ENCODE measurements at places on chromosomes 11 and 22.

- DNase-seq, result peak; percentile 61
Measured at GRCh38 chr22:49934891-49935557, 16.6 kb downstream of the CRELD2 start.

- DNase-seq, result no peak
Measured at GRCh38 chr22:27270818-27271510, 530.6 kb downstream of the MN1 start.

DNA sequence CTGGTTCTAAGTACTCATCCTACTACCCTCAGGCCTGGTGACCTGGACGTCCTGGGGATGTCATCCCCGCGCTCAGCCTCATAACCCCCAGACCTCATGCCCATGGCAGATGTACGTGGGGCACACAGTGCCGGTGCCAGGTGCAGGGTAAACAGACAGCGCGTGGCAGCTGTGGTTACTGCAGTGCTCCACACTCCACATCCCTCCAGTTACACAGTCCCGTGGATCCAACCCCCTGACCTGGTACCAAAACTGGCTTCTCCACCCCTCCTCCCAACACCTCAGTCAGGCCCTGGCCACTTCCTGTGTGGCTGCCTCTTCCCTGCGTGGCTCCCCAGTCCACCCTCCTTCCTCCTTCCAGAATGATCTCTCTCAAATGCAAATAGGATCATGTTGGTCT, 95.2 kb downstream of the DSCAML1 start:
- no peak for DNase-seq

- peak; percentile 64 for DNase-seq
Measured at GRCh38 chr11:112279901-112280267, 19.2 kb upstream of the PLET1 start.

DNA sequence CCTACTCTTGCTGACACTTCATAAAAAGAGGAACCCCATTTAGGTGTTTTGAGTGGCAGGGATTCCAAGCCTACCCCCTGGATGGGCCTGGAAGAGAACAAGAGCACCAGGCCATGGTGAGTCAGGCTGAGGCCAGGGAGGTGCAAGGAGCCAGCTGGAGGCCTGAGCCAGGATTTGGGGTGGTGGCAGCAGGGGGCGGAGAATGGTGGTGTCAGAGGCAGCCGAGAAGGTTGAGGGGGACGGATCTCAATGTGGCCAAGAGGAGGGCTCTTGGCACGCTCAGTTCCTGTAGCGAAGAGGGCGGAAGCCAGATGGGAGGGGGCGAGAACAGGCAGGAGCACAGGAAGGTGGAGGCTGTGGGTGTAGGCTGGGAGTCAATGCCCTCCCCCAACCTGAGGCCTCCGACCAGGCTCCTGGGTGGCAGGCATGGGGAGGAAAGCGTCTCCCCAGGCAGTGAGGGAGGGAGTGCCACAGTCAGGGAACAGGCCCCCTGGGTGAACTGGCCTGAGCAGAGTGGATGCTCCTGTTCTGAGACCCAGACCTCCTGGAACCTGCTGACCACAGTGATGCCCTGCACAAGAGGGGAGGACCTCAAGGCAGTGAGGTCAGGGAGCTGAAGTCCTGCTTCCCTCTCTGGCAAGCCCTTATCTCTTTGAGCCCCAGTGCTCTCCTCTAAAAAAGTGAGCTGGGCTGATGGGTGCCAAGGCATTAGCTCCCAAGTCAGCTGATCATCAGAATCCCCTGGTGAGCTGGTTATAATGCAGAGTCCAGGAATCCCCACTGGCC, 13.9 kb downstream of the RTN4RL2 start:
- DNase-seq, result no peak

- DNase-seq, result no peak
Measured at GRCh38 chr11:19868281-19868821, 155.7 kb downstream of the NAV2 start.

DNA sequence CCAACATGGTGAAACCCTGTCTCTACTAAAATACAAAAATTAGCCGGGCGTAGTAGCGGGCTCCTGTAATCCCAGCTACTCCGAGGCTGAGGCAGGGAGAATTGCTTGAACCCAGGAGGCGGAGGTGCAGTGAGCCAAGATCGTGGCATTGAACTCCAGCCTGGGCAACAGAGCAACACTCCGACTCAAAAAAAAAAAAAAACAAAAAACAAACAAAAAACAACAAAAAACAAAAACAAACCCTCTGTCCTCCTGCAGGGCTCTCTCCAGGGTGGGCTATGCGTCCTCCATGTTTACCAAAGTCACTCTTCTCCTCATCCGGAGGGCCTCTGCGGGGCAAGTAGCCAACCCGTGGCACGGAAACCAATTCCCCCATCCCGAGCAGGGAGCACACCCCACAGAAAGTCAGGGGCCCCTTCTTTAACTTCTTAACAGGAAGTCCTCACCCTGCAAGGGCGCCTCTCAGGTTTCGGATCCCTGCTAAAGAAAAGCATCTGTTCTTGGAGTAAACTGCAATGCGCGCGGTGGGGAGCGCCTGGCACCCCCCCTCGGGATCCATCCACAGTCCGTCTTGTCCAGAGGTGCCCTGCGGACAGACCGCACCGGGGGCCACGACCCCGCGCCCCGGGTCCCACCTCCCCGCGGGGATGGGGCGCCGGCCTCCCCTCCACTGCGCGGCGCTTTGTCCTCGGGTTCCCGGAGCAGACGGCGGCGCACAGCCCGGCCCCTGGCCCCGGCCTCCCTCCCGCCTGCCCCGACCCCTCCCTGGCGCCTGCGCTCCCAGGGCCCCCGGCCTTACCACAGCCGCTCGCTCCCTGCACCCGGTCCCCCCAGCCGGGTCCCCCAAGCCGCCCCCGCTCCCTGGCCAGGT, 712 bp downstream of the CERK start:
- no peak for DNase-seq

DNA sequence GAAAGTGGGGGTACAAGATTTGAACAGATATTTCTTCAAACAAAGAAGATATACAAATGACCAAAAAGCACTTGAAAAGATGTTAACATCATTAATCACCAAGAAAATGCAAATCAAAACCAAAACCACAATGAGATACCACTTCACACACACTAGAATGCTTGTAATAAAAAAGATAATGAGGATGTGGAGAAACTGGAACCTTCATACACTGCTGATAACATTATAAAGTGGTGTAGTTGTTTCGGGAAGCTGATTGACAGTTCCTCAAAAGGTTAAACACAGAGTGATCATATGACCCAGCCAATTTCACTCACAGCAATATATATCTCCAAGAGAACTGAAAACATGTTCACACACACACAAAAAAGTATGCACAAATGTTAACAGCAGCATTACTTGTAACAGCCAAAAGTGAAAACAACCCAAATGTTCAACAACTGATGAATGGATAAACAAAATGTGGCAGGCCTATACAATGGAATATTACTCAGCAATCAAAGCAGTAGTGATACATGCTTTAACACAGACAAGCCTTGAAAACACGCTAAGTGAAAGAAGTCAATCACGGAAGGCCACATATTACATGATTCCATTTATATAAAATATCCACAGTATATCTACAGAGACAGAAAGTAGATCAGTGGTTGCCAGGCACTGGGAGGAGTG, 15.1 kb downstream of the PITPNB start:
- no peak for DNase-seq

- no peak for DNase-seq
Measured at GRCh38 chr11:88246696-88247095, 71.5 kb upstream of the RAB38 start.

DNA sequence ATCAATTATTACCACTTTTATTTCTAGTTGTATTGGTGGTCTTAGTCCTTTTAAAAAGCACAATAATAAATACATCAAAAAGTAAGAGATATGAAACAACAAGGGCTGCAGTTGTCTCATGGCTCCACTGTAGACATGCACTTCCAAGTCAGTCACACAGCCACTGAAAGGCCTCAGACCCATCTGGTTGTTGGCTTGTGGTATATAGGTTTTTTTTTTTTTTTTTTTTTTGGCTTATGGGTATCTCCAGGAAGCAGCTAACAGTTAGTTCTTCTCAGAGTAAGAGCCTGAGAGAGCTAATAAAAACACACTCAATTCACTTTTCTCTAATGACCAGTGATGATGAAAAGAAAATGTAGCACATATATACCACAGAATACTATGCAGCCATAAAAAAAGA, 6.0 kb upstream of the OR52E6 start:
- DNase-seq, result no peak

DNA sequence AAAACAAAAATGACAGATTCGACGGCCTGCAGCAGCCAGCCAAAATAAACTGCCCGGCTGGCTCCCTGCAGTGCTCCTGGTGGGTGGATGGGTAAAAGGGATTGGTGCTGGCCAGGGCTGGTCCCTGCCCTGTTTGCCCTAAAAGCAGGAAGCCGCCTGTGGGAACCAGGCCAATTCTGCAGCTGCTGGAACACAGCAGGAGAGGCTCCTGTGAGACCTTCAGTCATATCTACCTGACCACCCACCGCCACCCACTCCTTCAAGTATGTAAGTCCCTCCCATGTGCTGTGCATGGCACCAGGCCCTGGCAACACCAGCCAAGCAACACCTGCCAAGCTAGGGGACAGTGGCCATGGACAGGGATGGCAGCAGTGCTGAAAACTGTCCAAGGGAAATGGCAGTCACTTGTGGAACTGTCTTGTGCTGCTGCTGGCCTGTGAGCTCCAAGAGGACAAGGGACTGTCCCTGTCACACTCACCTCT, 48.7 kb upstream of the ARFGAP3 start:
- DNase-seq, result no peak

All from activated CD8-positive, alpha-beta memory T cell treated with anti-CD3 and anti-CD28 coated beads for 1 hour (primary cell).